Fibroblast of gingiva (primary cell): ENCODE measurements at places on chromosomes 13 and 19.
A peak's percentile ranks its signal among the peaks of the same experiment; 100 is the strongest.

GRCh38 chr13:65830411-65831205 lies 1399.5 kb downstream of the PCDH9 start:
- DNase-seq: no peak

DNA sequence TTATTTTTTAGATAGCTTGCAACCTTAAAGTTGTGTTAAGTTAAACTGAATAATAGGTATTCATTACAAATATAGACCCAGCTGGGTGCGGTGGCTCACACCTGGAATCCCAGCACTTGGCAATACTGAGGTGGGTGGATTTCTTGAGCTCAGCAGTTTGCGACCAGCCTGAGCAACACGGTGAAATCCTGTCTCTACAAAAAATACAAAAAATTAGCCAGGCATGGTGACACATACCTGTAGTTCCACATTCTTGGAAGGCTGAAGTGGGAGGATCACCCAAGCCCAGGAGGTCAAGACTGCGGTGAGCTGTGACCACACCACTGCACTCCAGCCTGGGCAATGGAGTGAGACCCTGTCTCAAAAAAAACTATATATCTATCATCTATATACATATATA lies 386.5 kb downstream of the PCDH17 start:
- DNase-seq: no peak

DNA sequence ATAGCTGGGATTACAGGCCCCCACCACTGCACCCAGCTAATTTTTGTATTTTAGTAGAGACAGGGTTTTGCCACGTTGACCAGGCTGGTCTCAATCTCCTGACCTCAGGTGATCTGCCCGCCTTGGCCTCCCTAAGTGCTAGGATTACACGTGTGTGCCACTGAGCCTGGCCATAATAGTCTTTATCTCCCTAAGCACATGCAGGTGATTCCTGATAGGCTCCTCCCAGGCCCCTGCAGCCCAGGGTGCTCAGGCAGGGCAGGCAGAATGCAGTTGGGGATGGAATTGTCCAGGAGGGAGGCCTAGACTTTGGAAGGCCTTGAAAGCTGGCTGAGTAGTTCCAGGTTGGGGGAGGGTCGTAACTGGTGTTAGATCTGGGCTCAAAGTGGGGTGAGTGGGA lies 8.5 kb downstream of the ZNF526 start:
- no peak for DNase-seq

DNA sequence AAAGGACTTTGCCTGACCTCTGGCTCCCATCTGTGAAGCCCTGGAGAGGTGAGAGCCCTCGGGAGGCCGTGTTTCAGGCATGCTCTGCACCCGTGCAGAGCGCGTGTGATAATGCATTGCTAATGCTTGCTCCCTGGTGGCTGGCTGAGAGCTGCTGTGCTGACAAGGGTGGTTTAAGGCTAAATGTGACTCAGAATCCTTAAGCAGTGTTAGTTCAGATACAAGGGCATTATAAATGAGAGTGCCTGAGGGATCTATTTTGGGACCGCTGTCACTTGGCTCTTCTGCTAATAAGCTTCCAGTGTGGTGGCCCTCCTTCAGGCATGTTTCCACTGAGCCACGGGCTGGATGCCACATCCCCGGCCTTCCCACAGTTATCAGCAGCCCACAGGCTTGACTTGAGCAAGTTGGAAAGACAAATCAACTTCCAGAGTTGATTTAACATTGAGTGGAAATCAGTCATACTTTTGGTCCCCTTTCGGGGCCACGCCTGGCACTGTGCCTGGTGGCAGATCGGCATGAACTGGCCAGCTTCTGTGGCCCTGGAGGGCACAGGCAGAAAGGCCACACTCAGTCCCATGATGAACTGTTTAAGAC lies 17.0 kb downstream of the ALOX5AP start:
- DNase-seq: no peak

DNA sequence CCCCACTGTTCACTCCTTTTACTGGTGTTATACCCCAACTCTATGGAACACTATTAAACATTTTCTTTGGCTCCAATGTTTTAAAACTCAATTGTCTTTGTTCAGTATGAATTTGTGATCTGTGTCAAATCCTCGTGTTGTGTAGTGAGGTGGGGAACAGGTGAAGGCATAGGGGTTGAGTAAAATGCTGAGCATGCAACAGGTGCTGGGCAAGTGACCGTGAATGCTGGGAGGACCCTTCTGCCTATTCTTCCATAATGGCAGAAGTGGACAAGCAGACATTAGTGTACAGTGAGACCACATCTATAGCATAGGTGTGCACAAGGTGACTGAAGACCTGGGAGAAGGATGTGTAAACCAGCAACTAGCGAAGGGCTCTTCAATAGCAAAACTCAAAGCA lies 1188.0 kb downstream of the UQCRFS1 start:
- DNase-seq: no peak

DNA sequence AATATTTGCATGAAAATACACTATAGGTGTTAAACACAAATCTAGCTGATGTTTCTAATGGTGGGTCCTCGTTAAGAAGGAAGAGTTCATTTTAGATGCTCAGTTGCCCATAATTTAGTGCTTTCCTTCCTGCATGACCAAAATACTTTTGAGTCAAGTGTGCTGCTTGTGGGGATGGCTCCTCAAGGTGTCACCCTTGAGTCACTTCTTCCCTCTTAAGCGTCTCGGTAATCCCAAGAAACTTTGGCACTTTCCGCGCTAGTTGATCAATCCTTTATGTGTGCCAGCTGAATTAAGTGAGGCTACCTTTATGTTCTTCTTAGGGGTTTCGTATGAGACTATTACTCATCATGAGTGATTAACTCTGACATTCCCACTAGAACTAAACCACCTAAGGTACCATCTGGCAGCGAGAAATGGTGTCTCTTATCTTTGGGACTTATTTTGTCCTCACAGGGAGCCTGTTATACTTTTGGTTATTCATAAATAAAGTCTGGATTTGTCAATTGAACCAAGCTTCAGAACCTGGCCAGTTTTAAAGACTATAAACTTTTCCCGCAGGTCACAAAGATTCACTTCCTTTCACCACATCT lies 106.8 kb downstream of the NHLRC3 start:
- DNase-seq: peak; percentile 64

- DNase-seq: no peak
Measured at GRCh38 chr19:46992699-46993535, 26.7 kb upstream of the NPAS1 start.

GRCh38 chr13:113879017-113879416 lies 15.1 kb upstream of the GAS6 start:
- no peak for DNase-seq

DNA sequence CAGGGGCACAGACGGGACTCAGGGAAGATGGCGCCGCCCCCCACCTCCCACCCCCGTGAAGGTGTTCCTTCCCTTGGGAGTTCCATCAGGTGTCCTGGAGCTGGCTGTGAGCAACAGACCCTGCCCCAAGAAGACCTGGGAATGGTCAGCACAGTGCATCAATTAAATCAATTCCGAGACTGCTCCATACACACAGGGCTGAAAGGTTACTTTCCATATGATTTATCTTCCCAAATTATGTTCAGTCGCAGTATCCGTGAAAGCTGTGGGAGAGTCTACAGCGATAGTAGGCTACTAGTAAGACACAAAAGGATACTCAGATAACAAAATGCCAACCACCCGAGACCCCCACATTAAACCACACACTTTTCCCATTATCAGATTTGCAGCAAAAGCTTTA lies 71.8 kb upstream of the PABPC3 start:
- no peak for DNase-seq

DNA sequence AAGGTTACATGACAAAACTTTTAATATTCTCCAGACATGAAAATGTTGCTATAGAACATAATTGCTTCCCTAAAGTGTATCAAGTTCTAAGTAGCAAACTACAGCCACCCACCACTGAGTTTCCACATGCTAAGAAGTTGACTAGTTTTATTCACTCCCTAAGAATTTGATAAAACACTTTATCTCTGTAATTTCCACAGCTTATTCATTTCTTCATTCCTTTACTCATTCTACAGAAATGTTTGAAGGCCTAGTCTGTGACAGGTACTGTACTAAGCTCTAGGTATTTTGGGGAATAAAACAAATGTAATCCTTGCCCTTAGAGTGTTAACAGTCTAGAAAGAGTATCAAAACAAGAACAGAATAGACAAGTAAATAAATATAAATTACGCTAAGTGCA lies 101.8 kb upstream of the DIAPH3 start:
- DNase-seq: no peak

DNA sequence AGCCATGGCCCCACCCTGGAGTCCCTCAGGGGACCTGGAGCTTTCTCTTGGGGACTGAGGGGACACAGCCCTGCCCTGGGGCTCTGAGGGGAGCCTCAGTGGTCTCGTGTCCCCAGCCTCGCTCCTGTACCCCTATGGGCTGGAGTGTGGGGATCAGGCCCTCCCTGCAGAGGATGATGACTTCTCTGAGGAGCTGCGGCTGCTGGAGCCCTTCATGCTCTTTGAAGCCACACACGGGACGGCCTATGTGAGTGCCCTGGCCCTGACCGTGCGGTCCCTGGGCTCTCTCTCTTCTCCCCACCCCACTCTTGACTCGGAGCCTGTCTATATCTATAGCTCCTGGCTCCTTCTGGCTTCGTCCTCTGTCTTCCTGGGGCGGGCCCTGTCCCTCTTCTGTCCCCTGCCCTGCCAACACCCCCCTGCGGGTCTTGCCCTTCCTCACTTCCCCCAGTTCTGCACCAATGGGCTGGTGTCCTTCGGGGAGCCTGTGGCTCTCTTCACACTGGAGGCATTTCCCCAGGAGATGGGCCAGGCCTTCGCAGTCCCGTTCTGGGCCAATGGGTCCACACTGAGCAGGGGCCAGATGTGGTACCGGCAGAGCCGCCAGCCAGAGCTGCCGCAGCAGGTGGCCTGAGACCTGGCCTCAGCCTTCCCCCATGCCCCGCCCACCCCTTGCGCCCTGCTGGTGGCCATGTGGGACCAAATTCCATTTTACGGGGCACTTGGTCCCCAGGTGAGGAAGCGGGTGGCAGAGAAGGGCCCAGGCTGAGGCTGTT lies 33.1 kb downstream of the HPN start:
- no peak for DNase-seq

DNA sequence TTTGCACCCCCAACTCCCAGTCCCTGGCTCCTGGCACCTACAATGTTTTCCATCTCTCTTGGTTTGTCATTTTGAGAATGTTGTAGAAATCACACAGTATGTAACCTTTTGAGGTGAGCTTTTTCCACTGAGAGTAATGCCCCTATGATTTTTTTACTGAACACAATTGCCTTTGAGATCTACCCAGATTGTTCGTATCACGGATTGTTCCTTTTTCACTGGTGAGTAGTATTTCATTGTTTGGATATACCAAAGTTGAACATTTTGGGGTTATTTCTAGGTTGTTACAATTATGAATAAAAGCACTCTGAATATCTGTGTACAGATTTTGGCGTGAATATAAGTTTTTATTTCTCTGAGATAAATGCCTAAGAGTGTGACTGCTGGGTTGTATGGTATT lies 17.7 kb upstream of the ANKRD10 start:
- no peak for DNase-seq

- peak; percentile 49 for DNase-seq
Measured at GRCh38 chr19:15562861-15563260, 52.2 kb upstream of the CYP4F8 start.

DNA sequence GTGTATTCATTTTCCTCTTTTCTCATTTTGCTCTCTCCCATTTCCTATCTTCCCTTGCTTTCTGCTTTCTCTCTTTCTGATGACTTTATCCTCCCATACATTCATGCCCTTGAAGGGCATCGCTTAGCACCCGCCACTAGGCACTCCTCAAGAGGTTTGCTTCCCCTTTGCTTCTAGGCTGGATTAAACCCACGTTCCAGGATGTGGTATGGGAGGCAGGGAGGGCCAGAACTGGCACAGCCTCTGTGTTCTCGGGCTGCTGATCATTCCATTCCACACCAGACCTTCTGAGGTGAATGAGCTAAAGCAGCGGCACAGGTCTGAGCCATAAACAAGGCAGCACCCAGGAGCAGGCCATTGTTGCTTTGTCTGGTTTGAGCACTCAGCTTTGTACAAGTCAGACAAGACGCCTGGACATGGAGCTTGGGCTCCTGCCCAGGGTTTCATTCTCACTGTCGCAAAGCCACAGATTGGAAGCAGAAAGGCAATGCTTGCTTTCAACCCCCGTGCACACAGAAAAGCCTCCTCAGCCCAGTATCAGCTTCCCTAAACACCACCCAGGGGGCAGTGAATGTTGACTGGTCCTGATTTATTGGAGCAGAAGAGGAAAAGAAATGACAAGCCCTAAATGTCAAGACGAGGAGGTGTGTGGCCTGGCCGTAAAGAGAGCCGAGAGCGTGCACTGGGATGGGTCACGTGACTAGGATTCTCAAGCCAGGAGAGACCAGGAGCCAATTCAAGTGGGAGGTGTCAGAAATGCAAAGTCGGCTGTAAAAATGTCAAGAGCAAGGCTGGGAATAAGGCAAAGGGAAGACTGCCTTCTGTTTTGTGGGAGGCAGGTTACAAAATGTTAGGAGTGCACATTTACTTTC lies 218.0 kb upstream of the SERP2 start:
- DNase-seq: peak; percentile 28

- no peak for DNase-seq
Measured at GRCh38 chr19:8129061-8129618, 20.3 kb downstream of the FBN3 start.

- DNase-seq: no peak
Measured at GRCh38 chr13:33863188-33863789, 45.3 kb downstream of the RFC3 start.

- no peak for DNase-seq
Measured at GRCh38 chr13:66855131-66855530, 375.0 kb downstream of the PCDH9 start.

DNA sequence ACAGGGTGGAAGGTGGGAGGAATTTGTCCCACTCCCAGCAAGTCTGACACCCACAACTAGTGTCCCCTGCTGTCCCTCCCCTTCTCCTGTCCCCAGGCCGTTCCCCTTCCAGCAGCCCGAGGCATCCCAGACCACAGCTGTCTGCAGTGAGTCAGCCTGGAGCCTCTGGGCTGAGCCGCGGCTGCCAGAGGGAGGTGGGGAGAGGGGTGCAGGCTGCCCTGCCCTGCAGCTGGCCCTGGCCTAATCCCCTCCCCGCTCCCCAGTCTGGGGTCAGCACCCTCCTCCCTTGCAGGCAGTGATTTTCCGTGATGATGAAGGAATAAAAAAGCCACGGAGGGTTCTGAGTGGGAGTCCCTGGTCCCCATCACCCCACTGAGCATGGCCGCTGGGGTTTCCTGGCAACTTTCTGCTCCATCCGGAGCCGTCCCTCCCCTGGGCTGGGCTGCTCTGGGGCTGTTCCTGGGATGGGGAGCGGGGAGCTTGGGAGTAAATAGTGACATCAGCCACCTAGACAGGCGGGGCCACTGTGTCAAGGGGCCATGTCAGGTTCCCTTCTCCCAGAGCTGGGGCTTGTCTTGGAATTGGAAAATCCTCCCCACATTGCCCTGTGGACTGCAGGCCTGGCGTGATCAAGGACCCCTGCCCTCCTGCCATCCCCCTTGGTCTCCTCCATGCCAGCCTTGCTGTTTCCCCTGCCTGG lies 16.8 kb downstream of the SPC24 start:
- DNase-seq: peak; percentile 77

GRCh38 chr19:55484593-55485438 lies at the start of gene NAT14:
NAT14 (plus strand) TSS chr19:55485188; CDS start chr19:55485709, 521 bp downstream.
- DNase-seq: peak; percentile 50
